WTC11 (cell line): ENCODE measurements at places on chromosomes 1 and 21.

- DNase-seq, result no peak
Observed at GRCh38 chr1:54376430-54377039, 29.7 kb downstream of the SSBP3 start.

GRCh38 chr1:71857862-71858261, 424.5 kb downstream of the NEGR1 start:
- no peak for DNase-seq

DNA sequence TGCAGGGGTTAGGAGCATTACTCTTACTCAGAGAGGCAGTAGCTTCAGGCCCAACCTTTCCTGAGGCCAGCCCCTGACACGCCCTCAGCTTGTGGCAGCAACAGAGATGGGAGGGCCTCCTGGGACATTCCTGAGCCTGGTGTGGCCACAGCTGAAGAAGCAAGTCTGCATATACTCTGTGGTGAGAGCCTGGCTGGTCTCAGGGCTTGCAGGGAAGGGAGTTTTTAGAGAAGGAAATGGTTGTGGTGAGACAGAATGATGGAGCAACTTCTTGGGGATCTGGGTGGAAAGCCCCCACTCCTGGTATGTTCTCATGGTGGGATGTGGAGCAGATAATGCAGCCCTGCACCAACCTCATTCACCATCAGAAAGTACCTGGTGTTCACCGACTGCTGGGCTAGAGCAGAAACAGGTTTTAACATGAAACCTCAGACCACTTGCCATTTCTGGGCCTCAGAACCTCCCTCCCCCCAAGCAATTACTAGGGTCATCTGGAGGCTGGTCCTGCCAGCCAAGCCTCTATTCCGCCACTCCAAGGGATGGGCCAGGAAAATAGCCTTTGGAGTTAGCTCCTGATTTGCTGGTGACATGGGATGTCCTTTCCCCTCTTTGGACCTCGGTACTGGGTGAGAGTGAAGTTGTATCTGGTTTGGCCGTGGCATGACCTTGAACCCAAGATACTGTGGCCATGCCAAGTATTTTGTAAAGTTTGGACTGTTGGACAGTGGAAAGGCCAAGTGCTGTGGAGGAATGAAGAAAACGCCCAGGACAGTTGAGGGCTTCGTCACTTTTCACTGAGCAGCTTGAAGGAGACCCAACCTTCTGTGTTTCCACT, 28.1 kb upstream of the RNF19B start:
- peak; percentile 72 for DNase-seq

GRCh38 chr1:78142736-78143135, 97.0 kb downstream of the GIPC2 start:
- no peak for DNase-seq

DNA sequence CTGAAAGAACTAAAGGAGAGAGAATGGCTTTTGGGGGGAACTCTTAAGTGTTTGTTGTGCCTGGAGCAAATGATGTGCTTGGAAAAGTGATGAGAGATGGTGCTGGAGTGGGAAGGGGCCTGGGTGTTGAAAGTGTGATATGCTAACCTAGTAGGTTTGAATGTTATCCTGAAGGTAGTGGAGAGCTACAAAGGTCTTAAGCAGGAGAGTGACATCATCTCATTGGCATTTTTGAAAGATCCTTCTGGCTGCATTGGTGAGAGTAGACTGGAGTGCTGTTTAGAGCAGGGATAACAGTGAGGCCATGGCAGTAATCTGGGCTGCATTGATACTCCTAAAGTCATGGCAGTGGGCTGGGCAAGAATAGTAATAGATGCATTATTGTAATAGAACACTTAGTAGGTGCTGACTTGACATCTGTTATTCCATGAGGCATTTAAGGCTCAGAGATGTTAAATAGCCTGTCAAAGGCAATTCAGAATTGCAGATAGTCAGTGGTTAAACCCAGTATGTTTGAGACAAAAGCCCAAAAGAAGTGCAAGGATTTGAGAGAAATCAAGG, 44.5 kb downstream of the MDM4 start:
- DNase-seq, result no peak

- peak; percentile 38 for DNase-seq
Observed at GRCh38 chr21:39555911-39556590, 56.7 kb upstream of the B3GALT5 start.

DNA sequence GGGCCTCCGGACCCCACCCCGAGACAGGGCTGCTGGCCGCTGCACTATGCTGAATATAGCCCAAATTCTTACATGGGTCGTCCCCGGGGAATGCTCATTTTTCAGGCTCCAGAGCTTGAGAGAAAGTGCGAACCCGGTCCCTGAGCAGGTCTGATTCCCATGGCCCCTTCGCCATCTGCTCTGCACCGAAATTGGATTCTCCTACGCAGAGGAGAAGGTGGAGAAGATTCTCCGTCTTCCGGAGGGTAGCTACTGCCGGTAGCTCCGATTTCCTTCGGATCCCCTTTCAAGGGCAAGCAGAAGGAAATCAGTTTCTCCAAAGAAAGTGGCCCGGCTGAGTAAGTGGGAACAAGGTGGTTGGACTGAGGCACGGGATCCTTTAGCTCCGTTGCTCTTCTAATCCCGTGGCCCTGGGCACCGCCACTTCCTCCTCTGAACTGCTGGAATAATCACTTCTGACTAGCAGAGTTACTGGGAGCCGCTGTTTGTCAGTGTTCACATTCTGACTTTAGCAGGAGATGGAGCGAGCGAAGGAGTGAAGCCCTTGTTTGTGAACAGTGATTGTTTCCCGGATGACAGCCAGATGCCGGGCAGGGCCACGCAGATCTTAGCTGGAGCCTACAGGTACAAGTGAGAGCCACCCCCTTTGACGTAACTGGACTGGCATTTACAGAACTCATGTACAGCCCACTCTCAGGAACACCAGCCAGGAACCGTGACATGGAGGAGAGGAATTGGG, 1.1 kb upstream of the ZNF496 start:
- DNase-seq, result no peak

- DNase-seq, result no peak
Observed at GRCh38 chr1:204348242-204348641, 11.5 kb downstream of the PLEKHA6 start.

DNA sequence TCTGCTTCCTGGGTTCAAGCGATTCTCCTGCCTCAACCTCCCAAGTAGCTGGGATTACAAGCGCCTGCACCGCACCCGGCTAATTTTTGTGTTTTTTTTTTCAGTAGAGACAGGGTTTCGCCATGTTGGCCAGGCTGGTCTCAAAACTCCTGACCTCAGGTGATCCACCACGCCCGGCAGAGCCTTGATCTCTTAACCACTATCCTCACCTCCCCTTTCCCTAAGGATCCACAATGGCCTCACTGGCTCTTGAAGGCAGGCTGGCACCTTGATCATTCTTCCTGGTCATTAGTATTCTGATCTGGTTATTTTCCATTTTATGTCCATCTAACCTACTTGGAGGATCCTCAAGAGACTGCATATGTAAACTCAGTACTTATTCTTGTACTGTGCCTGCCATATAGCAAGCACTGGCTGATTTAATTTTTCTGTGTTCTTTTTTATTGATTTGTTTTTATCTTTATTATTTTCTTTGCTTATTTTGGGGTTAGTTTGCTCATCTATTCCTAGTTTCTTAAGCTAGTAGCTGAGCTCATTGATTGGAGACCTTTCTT, 6.3 kb downstream of the RCC1 start:
- DNase-seq, result no peak

DNA sequence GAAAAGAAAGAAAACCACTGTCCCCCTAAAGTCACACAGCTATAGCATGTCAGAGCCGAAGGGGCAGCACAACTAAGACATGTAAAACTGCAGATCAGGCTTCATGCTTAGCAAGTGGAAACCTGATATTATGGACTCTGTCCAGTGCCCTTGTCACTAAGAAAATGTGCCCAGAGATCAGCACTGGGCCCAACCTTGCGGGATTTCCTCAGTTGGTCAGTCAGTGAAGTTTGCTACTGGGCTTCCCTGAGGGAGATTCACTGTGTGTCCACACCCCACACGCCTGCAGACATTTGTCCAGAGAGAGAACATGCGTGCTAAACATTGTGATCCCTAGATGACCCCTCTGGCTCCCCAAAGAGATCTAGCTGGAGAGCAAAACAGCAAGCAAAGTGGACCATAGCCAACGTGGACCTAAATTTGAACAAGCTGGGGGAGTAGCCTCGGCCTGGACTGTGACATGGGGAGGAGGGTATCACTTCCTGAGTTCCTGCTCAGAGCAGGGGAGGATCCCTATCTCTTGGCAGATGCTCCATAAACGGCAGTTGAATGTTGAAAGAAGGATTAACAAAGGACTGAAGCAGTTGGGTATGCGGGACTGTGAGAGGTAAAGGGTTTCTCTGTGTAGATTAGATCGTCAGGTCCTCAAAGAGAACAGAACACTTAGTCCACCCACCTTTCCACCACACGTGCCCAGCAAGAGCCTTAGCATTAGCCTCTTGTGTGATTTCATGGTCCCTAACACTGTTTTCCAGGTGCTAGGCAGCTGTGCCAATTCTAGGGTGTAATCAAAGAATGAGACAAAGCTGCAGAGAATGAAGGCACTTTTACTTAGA, 53.6 kb downstream of the GLUL start:
- no peak for DNase-seq

- DNase-seq, result no peak
Observed at GRCh38 chr1:17564458-17565393, 25.2 kb downstream of the ARHGEF10L start.

DNA sequence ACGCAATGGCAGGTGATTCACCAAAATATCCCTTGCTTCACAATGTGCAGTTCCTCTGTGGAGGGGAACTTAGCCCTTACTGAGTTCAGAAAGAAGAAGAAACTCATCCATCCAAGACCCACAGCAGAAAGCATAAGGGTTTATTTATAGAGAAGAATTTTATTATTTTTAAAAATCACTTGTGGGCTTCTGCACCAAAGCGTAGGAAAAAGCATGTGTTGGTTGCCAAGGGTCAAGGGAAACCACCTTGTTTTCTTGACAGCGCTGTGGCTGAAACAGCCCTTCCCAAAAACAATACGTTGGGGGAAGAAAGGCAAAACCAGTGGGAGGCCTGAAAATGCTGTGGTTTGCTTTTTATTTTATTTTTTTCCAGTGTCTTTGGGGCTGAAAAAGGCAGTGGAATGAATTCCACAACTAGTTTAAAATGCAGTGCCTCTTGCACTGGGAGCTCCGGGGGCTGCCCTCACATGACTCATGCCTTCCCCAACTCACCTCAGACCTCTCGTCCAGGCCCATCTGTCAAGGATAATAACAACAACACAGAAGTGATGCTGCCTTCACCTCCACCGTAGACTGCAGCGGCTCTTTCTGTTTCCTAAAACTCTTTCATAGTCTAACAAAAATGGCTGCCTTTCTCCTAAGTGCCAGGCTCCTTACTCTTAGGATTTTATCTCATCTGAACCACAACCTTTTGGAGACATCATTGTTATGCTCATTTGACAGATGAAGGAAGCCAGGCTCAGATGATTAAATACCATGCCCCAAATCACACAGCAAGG, 224.2 kb upstream of the JUN start:
- no peak for DNase-seq

- no peak for DNase-seq
Observed at GRCh38 chr1:198726455-198726854, 87.6 kb downstream of the PTPRC start.

GRCh38 chr1:24535021-24535424, 20.9 kb upstream of the NCMAP start:
- DNase-seq, result peak; percentile 26

GRCh38 chr1:180231936-180232335, 1.9 kb downstream of the LHX4 start:
- DNase-seq, result no peak

- DNase-seq, result no peak
Observed at GRCh38 chr1:71490432-71490831, 409.6 kb upstream of the ZRANB2 start.

GRCh38 chr1:89176971-89177370, 1.2 kb upstream of the GBP7 start:
- no peak for DNase-seq

DNA sequence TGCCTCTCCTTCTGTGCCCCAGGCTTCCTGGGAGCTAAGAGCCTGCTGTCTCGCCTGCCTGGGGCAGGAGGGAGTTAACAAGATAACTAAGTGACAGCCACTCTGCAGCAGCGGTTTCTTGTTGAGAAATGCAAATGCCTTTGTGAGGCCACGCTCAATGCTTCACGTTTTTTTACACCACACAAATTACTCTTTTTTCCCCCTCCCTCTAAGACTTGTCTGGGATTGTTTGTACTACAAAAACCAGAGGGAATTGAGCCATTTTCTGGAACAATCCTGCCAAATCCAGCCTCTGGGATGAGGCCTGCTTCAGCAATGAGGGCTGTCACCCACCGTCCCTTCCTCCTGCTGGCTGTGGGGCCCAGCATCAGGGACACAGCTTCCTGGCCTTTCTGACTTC, 119.6 kb downstream of the ACTL8 start:
- no peak for DNase-seq

DNA sequence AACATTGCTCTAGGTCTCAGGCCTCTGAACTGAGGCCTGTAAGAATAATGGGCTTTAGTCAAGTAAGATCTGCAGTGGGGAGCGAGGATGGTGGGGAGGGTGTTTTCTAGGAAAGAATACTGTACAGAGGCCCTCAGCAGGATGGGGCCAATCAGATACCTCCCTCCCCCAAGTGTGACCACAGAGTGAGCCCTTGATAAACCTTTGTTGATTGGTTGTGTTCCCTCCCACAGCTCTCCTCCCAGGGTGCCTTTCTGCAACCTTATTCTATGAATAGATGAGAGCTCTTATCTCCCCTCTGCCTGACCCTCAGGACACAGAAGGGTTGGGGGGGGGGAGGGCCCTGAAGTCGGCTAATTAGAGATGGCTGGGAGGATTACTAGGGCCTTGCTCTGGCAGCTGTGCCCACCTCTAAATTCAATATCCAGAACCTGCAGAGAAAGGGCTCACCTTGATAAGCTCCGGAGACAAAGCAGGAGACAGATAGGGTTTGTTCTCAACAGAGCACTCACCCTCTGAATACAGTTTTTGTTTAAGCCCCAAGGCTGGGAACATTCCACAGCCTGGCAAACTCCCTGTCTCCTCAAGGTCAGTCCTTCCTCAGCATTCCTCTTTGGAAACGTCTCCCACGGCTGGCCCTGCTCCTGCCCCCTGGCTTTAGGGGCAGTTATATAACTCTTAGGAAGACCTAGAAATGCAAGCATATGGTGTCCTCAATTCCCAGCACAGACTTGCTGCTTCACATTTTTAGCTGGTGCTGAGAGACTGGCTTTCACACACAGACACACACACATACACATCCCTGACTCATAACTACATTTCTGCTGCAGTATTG, 42.9 kb downstream of the ATP1A1 start:
- peak; percentile 28 for DNase-seq

GRCh38 chr1:31980835-31981455, 32.7 kb upstream of the KHDRBS1 start:
- DNase-seq, result no peak
